ENCODE measurements at places on chromosomes 11 and 22. TPM values are rescaled to one million over a fixed set of nuclear protein-coding genes. Genes with fewer than 3 reads are reported as not detected.

The CDK2AP2 gene
- 57.8 TPM for total RNA-seq

The VPS11 gene
- 19.8 TPM for total RNA-seq

The GGTLC3 gene
- total RNA-seq: not detected

The SCUBE2 gene
- 1.9 TPM for total RNA-seq

The MRGPRX3 gene
- not detected for total RNA-seq

The SERPIND1 gene
- 0.08 TPM for total RNA-seq

The NCAPH2 gene
- 28.8 TPM for total RNA-seq

DNA sequence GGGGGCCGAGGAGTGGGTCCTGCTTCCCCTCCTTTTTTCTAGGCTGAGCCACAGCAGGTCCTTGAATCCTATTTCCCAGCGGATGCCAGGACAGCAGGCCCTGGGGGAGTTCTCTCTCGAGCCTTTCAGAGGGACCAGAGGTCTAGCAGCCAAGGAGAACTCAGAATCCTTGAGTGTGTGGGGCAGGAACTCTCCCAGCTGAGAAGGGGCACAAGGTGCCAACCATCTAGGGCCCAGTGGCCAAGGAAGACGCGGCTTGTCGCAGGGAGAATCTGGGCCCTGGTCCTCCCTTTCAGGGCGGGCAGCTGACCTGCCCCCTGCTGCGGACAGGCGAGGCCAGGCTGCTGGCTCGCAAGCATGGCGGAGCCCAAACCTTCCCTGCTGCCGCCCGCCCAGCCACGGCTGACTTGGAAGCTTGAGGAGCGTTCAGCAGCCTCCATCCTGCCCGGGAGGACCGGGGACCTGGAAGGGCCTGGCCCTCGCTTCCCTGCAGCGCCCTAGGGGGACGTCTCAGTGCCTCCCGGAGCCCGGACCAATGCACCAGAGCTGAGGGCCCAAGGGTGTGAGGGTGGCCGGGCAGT lies 972 bp upstream of the TSSC4 start:
- no peak for DNase-seq

DNA sequence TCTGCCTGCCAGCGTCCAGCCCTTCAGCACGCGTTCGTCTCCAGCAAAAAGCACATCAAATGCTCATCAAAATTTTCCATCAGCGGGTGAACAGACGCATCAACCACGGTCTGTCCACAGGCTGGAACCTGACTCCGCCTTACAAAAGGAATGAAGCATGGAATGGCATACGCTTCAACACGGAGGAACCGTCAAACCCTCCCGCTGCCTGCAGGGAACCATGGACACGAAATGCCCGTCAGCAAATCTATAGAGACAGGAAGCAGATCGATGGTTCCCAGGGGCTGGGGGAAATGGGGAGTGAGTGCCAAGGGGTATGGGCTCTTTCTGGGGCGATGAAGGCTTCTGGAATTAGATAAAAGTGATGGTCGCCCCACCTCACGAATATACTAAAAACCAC lies 16.2 kb downstream of the TSSC4 start:
- DNase-seq: peak; percentile 10

- DNase-seq: no peak
Measured at GRCh38 chr22:28171115-28171514, 252.1 kb upstream of the PITPNB start.

- DNase-seq: peak; percentile 44
Measured at GRCh38 chr11:289712-290620, 1.0 kb downstream of the PGGHG start.

DNA sequence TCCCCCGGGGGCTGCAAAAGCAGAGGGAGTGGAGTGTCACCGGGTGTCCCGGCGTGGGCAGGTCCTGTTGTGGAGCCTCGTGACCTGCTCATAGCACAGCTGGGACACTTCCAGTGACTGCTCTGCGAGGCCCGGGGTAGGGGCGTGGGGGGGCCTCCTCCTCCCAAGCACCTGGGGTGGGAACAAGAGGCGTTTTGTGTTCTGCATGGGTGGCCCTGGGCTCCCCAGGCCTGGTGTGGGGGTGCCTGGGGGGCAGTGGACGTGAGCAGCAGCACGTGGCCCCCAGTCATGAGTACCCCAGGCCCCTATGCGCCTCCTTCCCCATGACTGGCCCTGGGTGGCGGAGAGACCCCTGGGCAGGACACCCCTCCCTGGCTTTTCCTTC lies 104.7 kb downstream of the KCNQ1 start:
- peak; percentile 8 for DNase-seq

- DNase-seq: peak; percentile 51
Measured at GRCh38 chr11:1744891-1745700, 5.3 kb downstream of the IFITM10 start.

DNA sequence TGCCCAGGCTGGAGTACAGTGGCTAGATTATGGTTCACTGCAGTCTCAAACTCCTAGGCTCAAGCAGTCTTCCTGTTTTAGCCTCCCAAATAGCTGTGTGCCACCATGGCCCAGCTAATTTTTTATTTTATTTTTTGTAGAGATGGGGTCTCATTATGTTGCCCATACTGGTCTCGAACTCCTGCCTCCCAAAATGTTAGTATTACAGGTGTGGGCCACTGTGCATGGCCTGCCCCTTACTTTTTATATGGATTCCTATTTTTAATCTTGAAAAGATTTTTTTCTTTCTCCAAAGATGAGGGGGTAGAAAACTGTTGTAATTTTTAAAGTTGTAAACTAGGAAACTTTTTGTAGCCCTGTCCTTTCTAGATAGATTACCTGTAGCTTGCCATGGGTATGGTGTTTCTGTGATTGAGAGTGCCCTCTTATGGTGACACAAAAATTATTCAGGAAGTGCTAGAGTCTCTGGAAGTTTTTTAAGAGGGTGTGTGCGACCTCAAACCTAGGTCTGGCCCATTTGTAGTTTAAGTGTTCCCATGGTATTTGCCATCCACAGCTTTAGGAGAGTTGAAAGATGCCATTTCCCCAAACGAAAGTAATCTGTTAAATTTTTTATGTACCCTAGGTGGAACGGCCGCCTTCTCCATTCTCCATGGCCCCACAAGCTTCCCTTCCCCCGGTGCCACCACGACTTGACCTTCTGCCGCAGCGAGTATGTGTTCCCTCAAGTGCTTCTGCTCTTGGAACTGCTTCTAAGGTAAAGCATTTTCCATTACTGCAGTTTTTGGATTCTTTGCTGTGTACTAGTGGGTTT lies 32.4 kb downstream of the MCAM start:
- no peak for DNase-seq

DNA sequence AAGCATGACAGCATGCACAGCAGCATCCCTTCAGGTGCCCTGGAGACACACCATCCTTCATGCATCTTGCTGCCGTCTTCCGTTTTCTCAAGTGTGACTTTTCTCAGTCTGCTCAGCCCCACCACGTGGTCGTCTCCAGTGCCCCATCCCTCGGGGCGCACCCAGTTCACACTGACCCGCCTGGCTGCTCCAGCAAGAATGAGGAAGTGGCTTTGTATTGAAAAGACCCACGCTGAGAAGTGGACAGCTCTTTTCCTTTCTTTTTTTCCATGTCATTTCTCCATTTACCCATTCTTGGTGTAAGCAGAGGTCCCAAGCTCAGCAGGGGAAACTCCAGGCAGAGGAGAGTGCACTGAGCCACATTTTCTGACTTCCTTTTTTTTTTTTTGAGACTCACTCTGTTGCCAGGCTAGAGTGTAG lies 14.5 kb downstream of the SERPINH1 start:
- DNase-seq: peak; percentile 68

- no peak for DNase-seq
Measured at GRCh38 chr22:41893591-41894375, 21.1 kb downstream of the SHISA8 start.

GRCh38 chr11:111538407-111539114 lies 2.0 kb upstream of the LAYN start:
- DNase-seq: no peak

GRCh38 chr11:128201801-128202200 lies 385.6 kb downstream of the ETS1 start:
- DNase-seq: no peak

DNA sequence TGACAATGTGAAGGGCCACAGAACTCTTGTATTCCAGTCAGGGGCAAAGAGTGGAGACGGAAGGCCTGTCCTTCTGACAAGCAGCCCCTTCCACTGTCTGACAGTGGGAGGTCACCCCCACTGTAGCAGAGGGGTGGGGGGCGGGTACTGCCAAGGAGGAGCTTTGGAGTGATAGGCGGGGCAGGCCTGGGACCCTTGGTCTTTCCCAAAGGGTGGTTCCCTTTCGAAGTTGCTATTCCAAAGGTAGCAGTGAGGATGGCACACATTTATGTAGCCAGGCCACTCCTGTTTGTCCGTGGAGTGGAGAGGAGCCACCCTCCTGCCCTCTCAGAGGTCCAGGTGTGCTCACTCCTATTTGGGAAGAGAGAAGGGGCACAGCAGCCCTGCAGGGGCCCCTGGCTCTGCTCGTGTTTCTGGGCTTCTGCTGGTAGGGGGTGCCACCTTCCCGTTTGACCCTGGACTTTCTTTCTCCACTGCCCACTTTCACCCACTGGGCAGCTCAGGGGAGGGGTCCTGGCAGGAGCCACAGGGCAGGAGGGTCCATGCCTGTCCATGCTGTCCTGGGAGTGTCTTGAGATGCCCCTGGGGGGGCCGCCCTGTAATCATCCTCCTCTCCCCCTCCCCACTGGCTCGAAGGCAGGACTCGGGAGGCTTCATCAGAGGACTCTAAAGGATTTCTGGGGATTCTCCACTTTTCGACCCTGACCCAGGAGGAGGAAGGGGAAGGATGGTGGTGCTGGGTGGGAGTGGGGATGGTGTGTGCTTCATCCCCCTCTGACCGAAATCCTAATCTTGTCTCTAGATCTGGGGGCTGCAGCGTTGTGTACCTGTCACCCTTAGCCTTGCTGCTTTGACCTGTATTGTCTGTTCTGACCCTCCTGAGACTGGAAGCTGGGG lies 994 bp downstream of the TAGLN start:
- no peak for DNase-seq

DNA sequence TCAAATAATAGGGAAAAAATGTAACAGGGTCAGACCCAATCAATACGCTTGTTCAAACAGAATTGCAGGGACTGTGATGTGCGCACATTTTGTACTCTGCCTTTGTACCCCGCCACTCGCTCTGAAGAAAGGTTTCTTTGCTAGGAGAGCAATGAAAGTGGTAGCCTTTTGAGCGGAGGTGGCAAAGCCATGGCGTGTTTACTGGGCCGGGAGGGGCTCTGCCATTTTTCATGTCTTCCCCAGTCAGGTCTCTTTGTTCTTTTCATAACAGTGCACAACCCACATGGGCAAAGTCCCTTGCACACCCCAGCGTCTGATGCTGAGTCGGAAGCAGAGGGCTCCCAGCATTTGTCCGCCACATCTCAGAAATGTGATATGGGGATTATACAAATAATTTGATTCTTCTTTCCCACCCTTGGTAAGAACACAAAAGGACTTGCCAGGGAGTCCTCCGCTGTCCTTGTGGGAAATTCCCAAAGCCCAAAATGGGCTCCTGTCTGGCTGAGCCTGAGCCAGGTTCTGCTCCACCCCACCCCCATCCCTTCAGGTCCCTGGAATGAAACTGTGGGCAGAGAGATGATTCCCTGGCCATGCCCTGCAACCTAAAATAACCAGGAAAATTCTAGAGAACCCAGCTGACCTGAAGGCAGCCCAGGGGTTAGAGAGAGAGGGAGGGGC lies 36.6 kb downstream of the C11orf58 start:
- DNase-seq: no peak

DNA sequence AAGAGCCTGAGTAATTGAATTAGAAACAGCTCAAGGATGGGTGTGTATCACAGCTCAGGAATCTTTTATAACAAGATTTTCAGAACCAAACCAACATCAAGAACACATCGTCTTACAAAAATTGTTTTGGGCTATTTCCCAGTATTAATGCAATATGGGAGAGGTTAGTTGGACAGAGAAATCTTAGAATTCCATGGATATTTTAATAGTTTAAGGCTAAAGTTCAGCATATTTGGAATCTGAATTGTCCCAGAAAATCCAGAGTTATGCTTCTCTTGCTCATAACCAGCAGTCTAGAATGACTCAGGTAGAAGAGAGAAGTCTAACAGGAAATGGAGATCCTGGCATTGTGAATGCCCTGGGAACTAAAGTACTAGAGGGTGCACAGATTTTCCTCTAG lies 74.6 kb downstream of the ADM start:
- DNase-seq: no peak

GRCh38 chr11:69396051-69396947 lies 85.2 kb upstream of the LINC01488 start:
- DNase-seq: peak; percentile 40

- DNase-seq: no peak
Measured at GRCh38 chr11:27998552-27998951, 109.4 kb downstream of the KIF18A start.

DNA sequence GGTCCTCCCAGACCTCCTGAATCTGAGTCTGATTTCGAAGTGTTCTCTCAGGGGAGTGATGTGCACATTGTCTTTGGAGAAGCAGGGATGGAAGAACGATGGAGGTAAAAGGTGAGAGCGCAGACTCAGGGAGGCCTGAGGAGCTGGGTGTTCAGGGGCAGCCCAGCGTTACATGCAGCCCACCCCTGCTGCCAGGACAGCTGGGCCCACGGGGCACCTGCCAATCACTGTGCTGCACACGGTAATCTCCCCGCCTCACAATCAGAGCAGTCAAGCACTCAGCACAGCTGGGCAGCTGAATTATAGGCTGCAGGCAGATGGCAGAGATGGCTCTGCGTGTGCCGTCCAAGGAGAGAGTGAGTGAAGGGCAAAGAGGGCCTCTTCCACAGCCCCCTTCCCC lies 17.9 kb upstream of the HTR3A start:
- no peak for DNase-seq

DNA sequence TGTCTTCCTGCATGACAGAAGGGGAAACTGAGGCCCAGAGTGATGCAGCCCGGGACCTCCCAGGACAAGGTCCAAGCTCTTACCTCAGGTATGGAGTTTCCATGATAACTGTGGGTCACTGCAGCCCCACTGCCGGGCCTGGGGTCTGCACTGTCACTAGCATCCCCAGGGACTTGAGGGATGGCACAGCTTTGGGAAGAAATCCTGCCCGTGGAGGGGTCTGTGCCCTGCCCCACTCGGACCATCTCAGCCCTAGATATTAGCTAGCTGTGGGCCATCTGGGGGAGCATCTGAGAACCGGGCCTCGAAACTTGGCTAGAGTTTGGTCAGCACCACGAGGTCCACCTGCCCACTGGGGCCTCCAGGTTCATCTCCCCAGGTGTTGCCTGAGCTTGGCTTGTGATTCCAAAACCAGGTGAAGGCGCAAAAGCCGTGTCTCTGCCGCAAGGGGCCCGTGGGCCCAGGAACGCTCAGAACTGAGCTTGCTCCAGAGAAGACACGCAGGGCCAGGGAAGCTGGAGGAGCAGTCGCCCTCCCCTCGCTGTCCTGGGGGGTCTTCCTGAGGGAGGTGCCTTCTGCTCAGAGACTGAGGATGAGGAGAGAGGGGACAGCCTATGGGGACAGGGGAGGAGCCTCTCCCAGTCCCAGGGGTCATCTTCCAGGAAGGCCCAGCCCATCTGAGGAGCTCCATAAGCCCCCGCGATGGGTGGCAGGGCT lies 4.8 kb downstream of the LINC01488 start:
- peak; percentile 21 for DNase-seq

GRCh38 chr11:87215236-87215635 lies 177.5 kb downstream of the TMEM135 start:
- no peak for DNase-seq

DNA sequence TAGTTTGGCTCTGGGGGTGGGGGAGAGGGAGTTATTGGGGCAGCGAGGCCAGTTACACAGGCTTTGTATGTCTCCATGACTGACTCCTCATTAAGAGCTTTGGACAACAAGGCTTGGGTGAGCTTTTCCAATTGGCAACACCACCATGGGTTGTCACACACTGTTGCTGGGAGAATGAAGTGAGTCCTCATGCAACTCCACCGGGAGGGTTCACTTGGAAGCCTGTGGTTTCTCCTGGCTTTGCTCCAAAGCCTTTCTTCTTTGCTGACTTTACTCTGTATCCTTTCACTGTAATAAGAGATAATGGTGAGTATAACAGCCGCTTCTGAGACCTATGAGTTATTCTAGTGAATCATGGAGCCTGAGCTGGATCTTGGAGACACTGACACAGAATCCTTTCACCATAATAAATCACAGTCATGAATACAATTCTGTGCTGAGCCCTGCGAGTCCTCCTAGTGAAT lies 24.9 kb downstream of the EIF3F start:
- DNase-seq: no peak

Measured in Right ventricle myocardium superior (tissue), 1 donor.